ENCODE measurements at places on chromosomes 3 and 15.

- no peak for DNase-seq
These were observed 8.0 kb downstream of the FAM174B start for GRCh38 chr15:92647467-92648163.

GRCh38 chr3:126939338-126939718 lies 43.6 kb upstream of the PLXNA1 start:
- DNase-seq, result no peak

DNA sequence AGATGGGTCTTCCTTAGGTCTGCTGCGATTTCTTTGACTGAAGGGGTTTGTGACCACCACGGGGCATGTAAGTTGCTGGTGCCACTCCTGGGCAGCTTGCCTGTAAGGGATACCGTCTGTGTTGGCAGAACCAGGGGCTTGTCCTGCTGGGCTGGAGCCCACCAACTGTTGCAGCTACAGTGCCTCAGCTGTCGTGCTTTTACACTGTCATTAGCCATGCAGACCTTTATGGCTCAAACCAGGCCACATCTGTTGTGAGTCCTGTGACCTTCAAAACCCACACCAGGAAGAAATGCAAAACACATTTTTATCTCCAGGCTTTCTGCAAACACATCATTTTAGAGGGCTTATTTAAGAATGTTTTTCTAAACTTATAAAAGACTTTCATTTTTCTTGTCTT lies 168.7 kb downstream of the PTPRG start:
- DNase-seq, result no peak

DNA sequence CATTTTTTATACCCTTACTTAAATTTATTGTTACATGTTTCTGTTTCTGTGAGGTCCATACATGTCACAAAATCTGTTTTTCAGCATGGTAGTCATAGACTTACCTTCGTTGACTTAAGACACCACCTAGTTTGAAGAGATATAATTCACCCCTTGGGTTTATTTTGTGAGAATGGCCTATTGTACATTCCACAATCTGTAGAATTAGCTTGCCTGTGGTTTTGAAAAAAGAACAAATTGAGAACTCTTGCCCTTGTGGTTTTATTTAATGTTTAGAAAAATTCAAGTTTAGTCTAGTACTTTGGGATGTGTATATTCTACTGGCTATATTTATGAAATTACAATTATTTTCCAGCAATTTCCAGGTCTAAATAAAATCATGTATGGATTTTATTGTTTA lies 31.6 kb downstream of the FILIP1L start:
- DNase-seq, result no peak

- no peak for DNase-seq
These were observed 65.8 kb downstream of the PDE8A start for GRCh38 chr15:85047271-85047948.

- no peak for DNase-seq
These were observed 61.2 kb downstream of the TSC22D2 start for GRCh38 chr3:150469031-150469930.

- DNase-seq, result no peak
These were observed 5.7 kb upstream of the FOXB1 start for GRCh38 chr15:59998305-59998949.

DNA sequence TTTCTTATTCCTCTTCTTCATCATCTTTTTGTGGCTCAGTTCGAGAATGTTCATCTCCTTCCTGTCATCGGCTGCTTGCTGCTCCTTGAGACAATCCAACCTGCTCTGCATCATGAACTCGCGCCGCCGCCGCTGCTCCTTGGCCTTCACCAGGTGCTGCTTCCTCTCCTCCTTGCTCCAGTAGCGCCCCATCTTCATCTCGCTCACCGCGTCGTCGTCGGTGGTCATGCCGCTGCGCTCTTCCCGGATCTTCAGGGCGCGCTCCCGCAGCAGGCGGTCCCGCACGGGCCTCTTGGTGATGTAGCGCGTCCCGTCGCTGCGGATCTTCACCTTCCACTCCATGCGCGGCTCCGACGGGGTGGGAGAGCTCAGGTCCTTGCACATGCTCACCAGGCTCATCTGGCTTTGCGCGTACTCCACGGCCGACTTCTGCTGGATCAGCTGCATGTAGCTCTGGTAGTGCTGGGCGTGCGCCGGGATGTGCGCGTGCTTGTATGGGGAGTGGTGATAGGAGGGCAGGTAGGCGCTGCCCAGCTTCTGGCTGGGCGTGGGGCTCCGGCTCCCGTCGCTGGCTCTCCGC lies 241.2 kb downstream of the PDZRN3 start:
- no peak for DNase-seq

DNA sequence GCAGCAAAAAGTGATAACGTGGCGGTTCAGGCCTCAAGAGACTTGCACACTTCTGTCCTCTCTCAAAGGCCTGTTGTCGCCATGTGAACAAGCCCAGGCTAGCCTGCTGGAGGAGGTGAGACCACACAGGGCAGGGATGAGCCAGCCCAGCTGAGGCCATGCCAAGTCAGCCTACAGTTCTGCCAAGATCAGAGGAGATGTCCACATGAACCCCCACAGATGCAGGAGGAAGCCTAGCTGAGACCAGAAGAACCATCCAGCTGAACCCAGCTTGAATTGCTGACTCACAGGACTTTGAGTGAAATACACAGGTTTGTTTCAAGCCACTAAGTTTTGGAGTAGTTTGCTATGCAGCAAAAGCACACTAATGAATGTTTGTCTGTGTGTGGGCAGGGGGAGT lies 50.3 kb upstream of the SEC13 start:
- DNase-seq, result no peak

- DNase-seq, result no peak
These were observed 449.4 kb upstream of the PPP2R3A start for GRCh38 chr3:135516143-135516542.

DNA sequence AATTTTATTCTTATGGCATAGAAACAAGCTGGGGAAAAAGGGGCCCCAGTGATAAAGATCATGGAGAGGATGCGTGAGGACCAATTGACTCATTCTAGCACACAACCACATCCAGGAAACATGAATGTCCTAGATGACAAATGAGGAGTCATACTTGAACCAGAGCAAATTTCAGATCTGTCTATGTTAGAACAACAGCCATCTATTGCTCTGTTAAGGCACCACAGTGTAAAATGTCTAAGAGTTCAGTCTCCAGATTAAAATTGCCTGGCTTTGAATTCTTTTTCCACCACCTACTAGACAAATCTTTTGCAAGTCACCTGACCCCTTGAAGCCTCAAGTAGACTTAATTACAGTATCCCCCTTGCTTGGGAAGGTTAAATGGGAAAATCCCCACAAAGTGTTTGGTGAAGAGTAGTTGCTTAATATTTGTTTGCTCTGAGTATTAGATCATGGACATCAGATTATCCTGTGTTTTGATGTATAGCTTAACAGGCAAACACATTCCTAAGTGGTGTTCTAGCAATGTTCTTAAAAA lies 258.7 kb upstream of the TGFBR2 start:
- DNase-seq, result peak; percentile 41

DNA sequence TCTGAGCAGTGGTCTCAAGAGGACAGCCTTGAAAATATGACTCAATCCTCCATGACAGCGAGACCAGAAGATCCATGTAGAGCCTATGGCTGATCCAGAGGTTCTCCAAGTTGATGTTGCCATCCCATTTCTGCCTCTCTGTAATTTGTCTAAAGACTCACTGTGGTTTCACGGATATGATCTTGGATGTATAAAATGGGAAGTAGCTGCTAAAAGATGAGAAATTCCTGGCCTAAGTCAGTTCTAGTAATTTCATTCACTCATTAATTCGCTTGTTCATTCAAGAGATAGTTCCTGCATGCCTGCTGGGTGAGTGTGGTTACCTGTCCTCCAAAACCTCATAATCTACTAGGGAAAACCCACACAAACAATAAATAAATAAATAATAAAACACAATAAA lies 145.9 kb downstream of the TNIK start:
- no peak for DNase-seq

DNA sequence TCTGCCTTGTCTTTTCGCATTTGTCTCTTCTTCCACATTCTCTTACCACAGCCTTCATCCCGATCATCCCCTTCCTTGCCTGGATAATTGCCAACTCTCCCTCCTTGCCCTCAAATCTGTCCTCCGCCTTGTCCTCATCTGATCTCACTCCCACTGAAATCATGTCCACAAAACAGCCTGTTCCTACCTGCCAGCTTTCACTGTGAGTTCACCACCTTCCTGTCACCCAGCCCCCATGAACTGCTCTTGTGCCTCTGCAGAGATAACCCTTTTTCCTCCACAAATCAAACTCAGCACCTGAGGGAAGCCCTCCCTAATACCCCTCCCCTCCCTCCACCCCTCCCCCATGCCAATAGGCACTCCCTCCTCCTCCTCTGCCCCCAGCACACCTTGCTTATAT lies 4.8 kb upstream of the ADCY5 start:
- DNase-seq, result no peak

GRCh38 chr3:8143186-8143585 lies 358.4 kb upstream of the LMCD1 start:
- no peak for DNase-seq

GRCh38 chr15:52023169-52023922 lies 4.3 kb downstream of the MAPK6 start:
- DNase-seq, result no peak

- DNase-seq, result no peak
These were observed 72.9 kb downstream of the RPN1 start for GRCh38 chr3:128577711-128578110.

- no peak for DNase-seq
These were observed 98.9 kb upstream of the POU1F1 start for GRCh38 chr3:87375231-87375682.

DNA sequence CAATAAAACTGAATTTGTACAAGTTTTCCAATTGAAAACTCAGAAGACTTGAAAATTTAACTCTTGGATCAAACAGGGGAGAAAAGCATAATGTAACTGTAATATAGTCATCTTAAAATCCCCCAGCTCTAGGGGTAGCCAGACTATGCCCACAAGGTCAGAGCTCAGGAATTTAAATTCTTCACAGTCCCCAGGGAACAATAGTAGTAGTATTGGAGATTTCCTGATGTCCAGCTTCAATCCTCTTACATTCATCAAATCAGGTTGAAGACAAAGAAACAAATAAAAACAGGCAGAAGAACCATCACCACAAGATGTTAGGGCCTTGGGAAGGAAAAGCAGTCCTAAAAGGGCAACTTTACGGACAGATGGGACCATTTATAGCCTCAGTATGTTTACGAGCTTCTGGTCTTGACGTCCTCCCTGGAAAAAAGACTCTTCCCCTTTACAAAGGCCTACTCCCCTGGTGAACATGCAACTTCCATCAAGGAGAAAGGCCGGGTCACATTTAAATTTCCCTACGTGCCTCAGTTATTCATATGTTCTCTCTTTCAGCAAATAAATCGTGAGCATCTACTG lies 96.8 kb downstream of the PLCH1 start:
- no peak for DNase-seq

GRCh38 chr3:178480795-178481194 lies 55.4 kb upstream of the KCNMB2 start:
- DNase-seq, result no peak

GRCh38 chr15:92578096-92578835 lies 77.3 kb downstream of the FAM174B start:
- no peak for DNase-seq

- DNase-seq, result no peak
These were observed 183.8 kb upstream of the THRB start for GRCh38 chr3:24678421-24678865.
